AG20443 (cell line): ENCODE measurements at places on chromosomes 4 and X.

DNA sequence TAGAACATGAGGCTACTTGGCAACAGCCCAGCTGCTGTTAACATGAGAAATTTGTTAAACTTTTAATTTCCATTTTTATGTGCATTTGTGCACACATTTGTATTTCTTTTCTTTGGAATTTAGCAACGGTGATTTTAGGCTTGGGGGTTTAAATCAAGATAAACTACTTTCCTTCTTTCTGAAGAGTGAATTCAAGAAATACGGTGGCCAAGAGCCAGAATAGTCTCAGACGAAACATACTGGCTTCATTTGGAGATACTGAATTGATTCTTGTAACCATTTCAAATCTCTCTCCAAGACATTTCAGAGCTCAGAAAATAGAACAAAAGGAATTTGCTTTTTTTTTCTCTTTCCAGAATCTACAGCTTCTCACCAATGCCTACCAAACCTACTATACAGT lies 134.1 kb upstream of the SCML1 start:
- no peak for DNase-seq

GRCh38 chr4:80423553-80424224 lies 88.2 kb downstream of the CFAP299 start:
- peak; percentile 10 for DNase-seq

- DNase-seq: peak; percentile 3
These were observed 793 bp downstream of the TSPAN7 start for GRCh38 chrX:38561951-38562719.

- DNase-seq: no peak
These were observed 70.0 kb upstream of the RLIM start for GRCh38 chrX:74684466-74684865.

DNA sequence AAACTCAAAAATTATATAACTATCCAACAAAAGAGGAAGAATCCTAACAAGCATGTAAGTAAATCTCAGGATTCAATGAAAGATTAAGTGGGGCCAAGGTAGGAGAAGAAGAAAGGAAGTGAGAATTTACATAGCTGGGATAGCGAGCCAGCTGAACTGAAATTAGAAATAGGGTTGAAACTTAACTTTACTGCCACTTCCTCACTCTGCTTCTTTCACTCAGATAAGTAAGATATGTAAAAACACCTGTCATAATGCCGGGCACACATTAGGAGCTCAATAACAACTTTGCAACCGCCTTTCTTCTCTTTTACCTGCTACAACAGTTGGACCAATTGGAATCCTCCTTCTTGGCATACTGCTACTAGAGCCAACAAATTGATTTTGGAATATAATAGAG lies 129.4 kb downstream of the CNKSR2 start:
- DNase-seq: no peak

GRCh38 chrX:134868771-134869495 lies 121.9 kb upstream of the SMIM10 start:
- peak; percentile 61 for DNase-seq

GRCh38 chr4:105936901-105937300 lies 41.6 kb downstream of the NPNT start:
- no peak for DNase-seq

- no peak for DNase-seq
These were observed 55.7 kb downstream of the METTL14 start for GRCh38 chr4:118740869-118741268.

DNA sequence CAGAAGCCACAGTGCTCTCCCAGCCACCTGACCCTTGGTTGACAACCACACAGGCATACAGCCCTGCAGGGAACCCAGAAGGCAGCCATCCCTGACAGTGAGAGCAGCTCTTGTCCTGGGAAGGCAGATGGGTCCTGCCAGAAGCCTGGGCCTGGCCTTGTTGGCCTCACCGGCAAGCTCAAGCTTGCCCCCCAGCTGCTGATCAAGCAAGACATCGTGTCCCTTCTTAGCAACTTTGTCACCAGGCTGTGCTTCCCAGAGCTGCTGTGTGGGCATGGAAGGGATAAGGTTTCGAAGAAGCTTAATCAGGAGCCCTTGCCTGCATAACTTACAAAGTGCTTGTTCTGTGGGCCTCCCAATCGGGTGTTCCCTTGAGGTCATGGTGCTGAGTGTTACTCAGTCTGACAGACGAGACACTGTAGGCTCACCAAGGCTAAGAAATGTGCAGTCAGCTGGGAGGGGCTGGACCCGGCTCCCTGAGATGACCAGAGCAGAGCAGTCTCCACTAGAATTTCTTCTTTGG lies 6.8 kb upstream of the ABLIM2 start:
- DNase-seq: no peak

DNA sequence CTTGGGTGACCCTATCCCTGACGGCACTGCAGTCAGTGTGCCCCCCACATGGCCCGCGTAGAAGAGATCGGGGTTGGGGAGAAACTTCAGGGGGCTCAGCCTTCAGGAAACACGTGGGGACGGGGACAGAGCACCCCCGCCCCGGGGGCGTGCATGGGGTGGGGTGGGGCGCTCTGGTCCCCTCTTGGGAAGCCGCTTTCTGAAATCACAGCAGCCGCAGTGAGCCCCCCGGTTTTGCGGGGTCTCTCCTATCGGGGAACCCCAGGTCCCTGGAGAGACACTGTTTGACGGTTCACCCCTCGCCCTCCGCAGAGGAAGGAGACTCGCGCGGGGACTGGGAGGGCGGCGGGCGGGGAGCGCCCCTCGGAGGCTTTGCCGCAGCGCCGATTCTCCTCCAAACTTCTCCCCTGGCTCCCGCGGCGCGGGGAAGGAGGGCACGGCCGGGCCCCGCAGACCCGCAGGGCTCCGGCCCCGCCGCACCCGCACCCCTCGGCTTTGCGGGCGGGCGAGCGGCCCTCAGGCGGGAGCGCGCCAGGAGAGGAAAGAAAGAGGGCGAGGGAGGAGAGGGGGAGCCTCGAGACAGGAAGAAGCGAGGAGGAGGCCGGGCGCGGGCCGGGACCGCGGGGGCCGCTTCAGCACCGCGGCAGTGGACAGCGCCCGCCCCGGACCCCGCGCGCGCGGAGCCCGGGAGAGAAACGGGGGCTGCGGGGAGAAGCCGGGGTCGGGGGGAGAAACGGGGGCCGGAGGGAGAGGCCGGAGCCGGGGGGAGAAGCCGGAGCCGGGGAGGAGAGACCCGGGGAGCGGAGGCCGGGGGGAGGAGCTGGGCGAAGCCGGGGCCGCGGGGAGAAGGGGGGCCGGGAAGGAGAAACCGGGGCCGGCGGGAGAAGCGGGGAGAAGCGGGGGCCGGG lies 612 bp downstream of the CPLX1 start:
- DNase-seq: peak; percentile 84

DNA sequence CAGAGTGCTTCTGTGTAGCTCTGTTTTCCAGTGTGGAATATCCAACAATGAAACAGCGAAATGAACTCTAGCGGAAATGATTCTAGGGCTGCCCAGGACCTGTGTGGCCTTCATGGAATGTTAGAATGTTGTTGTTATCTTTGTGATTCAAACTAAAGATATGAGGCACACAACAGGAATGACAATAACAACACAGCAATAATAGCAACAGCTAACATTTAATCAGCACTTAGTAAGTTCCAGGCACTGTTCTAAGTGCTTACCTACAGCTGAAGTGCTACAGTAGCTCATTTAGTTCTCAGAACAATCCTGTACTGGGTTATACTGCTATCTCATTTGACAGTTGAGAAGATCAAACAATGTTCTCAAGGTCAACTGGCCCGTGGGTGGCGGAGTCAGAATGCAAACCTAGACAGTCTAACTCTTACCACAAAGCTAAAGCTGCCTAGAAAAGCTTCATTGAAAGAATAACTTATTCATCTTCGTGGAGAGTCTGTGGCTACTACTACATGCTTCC lies 63.7 kb downstream of the MAML3 start:
- DNase-seq: no peak
